ENCODE measurements at places on chromosomes 13 and 19.

DNA sequence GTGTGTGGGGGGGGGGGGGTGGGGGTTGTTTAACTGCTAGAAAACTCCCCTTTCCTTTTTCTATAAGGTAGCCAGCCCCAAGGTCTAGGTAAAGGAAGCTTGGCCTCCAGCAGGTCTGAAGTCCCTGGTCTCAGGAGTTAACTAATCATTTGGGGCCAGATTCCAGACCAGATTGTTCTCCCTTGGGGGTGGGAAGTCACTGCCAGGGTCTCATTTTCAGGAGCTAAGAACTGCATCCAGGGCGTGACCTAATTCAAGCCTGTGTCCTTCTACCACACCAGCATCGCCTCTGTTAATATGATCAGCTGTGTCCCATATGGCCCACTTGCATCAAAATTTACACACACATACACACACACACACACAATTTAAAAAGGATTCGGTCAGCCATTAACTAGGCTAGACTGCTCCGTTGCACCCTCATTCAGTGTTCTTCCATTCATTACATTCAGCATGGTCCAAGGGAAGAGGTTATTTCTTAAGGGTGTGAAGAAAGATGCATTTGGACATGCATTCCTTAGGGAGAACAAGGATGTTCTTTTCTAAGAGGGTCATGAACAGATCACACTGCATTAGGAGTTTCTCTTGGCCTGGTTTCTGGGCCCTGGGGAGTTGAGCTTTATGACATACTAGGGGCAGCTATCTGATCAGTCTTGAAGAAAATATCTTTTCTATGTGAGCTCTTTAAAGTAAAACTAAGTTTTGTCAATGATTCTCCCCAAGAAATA, 91.0 kb downstream of the FGF14 start:
- no peak for DNase-seq

GRCh38 chr19:18049385-18049784, 37.3 kb downstream of the IL12RB1 start:
- DNase-seq = peak; percentile 13

GRCh38 chr13:40399756-40400155, 266.7 kb downstream of the FOXO1 start:
- no peak for DNase-seq

GRCh38 chr13:73303851-73304250, 245.0 kb downstream of the KLF5 start:
- no peak for DNase-seq

GRCh38 chr13:46675016-46675415, 121.9 kb downstream of the ESD start:
- DNase-seq = no peak

DNA sequence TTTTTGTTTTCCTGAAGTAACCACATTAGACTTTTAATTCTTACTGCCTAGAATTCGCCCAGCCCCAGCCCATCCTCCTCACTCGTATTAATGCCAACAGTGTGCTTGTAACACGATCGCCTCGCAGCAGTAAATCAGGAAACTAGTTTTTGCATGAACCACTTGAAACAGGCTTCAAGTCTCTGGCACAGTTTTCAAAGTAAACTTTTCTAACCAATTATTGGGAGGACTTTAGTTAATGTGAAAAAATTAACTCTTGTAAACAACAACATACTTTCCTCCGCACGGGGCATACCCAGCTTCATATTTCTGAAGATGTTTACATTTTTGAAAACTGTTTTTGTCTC, 39.2 kb downstream of the TNFRSF19 start:
- DNase-seq = peak; percentile 15

- no peak for DNase-seq
These were observed 28.6 kb downstream of the ALOX5AP start for GRCh38 chr13:30763786-30764413.

GRCh38 chr13:96946709-96947311, 47.5 kb downstream of the OXGR1 start:
- DNase-seq = no peak

GRCh38 chr19:46213156-46213555, 16.4 kb upstream of the IGFL1 start:
- DNase-seq = no peak

- DNase-seq = no peak
These were observed 983.7 kb downstream of the SLITRK1 start for GRCh38 chr13:82898586-82898985.

DNA sequence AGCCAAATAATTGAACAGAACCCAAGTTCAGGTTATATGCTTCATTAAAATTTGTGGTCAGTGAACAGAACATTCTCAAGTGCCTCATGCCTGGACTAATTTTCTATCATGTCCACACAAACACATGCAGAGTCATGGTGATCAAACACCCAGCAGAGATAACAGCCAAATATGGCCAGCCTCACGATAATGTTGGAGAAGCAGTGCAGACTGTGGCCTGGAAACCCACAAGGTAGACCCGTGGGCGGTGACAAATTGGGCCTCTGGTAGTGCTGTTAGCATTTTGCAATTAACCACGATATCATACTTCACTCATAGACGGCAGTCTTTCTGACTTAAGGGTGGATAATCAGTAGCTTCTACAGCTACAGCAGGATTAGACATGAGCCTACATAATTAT, 35.0 kb upstream of the VWA8 start:
- no peak for DNase-seq

DNA sequence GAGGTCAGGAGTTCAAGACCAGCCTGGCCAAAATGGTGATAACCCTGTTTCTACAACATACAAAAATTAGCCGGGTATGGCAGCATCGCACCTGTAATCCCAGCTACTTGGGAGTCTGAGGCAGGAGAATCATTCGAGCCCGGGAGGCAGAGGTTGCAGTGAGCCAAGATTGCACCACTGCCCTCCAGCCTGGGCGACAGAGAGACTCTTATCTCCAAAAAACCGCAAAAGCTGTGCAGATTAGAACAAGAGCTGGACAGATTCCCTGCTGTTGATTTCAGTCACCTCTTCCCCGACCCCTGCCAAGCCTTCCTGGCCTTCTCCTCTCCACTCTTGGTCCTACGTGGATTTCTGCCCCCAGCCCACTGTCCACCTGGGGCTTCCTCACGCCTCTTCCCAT, 8.3 kb downstream of the CAMSAP3 start:
- DNase-seq = no peak

DNA sequence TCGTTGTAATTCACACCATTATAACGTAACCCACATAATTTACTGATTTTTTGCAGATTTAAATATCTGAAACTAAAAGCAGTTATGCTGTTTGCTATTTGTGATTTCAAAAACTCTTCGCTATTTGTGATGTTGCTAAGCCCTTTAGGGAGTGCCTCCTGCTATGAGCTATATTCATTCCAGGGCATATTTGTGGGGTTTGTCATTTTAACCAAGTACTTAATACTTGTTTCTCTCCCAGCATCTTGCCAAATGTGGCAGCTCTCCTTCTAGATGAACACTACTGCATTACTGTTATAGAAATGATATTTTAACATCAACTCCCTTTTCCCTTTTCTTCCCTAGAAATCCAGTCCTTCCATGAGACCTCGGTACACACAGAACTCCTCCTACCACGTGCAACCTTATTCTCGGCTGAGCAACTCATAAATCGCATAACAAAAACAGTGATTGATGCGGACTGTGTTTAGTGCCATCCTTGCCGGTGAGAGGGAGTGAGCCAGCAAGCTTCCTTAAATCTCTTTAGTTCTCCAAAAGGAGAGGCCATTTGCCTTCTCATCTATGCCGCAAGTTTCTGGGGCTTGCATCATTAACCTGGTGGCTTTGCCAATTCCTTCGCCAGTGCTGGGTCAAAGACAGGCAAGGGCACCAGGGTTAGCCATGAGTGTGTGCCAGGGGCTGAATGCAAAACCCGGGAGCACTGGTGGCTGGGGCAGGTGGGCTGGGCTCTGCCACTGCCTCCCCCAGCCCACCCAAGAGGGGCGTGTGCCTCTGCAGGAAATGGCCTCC, 33.4 kb downstream of the RFX2 start:
- DNase-seq = no peak

GRCh38 chr19:55690109-55690768, 15.2 kb downstream of the EPN1 start:
- no peak for DNase-seq

GRCh38 chr13:52428295-52428694, 22.1 kb downstream of the VPS36 start:
- DNase-seq = peak; percentile 95

DNA sequence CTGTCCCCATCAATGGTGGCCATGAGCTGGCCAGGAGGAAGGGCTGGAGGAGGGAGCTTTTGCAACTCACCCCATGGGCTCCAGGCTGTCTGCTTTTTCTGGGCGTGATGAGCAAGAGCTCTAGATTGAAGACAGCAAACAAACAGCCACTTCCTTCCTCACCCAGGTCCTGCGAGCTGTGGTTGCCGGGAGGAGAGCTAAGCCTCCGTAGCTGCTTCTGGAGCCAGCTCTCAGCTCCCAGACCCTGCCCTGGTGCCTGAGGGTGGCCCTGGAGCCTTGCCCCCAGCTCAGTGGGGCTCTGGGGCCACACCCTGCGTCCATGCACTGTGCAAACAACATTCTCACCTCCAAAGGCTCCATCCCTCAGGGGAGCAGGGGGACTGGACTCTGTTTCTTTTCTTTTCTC, 6.2 kb downstream of the MYO1F start:
- DNase-seq = no peak

- no peak for DNase-seq
These were observed 4.9 kb downstream of the TMEM59L start for GRCh38 chr19:18617562-18617961.

GRCh38 chr19:16326401-16327168, 2.0 kb downstream of the KLF2 start:
- DNase-seq = no peak

- no peak for DNase-seq
These were observed 32.4 kb downstream of the GJA3 start for GRCh38 chr13:20128459-20128931.

GRCh38 chr13:23718996-23719395, 148.8 kb downstream of the TNFRSF19 start:
- DNase-seq = no peak

- DNase-seq = no peak
These were observed 741 bp upstream of the CADM4 start for GRCh38 chr19:43640424-43640757.

All from pulmonary artery endothelial cell (primary cell).